GOT3 (cell line): ENCODE measurements at places on chromosomes 12 and 14.

DNA sequence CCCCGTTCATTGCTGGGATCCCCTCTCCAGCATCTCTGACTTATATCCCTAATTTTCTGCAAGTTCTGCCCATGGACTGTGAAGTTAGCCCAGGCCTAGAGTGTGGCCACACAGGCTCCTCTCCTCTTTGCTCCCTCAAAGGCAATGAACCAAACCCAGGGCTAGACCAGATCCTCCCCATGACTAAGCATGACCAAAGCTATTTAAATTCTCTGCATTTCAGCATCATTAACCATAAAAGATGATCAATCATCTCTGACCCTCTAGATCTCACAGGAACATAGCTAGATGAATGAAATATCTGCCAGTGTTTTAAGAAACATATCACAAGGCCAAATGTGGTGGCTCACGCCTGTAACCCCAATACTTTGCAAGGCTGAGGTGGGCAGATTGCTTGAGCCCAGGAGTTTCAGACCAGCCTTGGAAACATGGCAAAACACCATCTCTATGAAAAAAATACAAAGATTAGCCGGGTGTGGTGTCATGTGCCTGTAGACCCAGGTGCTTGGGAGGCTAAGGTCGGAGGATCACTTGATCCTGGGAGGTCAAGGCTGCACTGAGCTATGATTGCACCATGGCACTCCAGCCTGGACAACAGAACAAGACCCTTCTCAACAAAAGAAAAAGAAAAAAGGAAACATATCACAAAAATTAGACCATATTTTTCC lies 2.2 kb upstream of the KRT3 start:
- no peak for DNase-seq

GRCh38 chr14:73397810-73398209 lies 60.5 kb downstream of the NUMB start:
- DNase-seq, result no peak

DNA sequence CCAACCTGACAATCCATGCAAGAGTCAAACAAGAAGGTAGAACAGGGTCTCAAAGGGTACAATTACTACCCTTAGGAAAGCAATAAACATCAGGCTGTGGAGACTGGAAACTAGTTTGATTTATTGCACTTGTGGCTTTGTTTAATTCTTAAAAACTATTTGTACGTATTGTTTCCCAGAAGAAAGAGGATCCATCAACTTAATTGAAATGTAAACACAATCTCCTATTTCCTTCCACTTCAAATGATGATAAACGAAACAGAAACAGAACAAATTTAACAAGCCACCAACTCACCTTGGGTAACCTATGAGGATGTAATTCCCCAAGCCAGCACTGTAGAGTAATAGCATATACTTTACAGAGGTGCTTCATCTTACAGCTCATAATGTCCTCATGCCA lies 8.0 kb downstream of the STXBP6 start:
- no peak for DNase-seq

DNA sequence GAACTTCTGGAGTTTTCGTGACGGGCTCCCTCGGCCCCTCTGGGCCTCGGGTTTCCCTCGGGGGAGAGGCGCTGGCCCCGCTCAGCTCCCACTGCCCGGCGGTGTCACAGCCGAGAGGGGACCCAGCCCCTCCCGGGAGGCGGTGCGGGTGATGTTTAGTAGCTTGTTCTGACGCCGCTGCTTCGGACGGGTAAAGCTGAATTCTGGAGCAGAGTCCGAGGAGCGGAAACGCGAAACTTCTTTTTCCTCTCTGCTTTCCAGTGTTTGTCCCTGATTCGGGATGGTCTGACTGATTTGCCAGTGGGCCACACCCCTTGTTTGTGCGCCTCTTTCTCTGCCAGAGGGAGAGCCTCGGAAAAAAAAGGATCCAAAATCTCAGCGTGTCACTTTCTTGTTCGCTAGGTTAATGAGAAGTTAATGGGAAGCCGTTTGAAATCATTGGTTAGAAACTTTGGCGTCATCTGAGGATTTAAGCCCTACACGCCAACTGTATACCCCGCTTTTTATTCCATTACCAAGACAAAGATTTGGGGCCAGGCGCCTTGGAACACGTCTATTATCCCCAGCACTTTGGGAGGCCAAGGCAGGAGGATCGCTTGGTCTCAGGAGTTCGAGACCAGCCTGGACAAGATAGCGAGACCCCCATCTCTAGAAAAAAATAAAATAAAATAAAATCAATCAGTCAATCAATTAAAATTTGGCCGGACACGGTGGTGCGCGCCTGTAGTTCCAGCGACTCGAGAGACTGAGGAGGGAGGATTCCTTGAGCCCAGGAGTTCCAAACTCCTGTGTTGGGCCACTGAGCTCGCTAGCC lies 756 bp downstream of the TULP3 start:
- peak; percentile 26 for DNase-seq

DNA sequence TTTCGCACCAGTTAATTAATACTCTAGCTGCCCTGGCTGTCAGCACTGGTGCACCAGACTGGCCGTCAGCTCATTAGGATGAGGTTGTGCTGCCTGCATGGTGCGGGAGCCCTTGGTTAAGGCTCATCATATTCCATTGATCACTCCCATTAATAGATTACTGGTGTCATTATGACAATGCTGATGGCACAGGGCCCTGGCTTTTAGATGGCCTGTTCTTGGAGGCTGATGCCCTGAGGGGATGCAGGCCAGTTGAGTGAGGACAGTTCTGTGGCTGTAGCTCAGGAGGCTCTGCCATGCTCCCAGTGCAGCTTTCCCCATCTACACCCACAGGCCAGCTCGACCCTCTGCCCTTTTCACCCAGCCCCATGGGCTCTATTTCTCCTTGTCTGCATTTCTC lies 126.6 kb downstream of the PRMT8 start:
- no peak for DNase-seq

DNA sequence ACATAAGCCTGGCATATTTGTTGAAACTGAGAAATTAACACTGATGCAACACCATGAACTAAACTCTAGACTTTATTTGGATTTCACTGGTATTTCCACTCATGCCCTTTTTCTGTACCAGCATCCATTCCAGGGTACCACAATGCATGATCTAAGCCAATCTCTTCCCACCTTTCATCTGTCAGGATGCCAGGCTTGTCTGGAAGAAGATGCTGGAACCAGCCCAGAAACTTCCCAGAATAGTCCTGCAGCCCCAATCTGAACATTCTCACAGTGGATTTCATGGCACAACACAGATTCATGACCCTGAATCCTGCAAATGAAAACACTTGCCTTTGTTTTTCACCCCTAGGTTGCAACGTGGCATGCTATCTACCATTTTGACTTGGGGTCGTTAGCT lies 189.3 kb upstream of the LHX5 start:
- no peak for DNase-seq

DNA sequence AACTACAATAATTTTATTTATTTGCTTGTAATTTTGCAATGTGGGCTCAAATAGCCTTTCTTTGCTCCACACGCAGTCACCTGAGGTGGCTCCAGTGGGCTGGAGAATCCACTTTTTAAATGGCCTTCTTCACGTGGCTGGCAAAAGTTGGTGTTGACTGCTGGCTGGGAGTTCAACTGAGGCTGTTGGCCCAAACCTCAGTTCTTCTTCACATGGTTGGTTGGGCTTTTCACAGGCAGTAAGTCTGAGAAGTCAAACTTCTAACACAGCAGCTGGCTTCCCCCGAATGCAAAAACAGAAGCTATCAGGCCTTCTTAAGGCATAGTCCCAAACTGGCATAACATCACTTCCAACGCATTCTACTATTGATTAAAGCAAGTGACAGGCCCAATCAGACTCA lies 2.1 kb upstream of the OXA1L start:
- no peak for DNase-seq

DNA sequence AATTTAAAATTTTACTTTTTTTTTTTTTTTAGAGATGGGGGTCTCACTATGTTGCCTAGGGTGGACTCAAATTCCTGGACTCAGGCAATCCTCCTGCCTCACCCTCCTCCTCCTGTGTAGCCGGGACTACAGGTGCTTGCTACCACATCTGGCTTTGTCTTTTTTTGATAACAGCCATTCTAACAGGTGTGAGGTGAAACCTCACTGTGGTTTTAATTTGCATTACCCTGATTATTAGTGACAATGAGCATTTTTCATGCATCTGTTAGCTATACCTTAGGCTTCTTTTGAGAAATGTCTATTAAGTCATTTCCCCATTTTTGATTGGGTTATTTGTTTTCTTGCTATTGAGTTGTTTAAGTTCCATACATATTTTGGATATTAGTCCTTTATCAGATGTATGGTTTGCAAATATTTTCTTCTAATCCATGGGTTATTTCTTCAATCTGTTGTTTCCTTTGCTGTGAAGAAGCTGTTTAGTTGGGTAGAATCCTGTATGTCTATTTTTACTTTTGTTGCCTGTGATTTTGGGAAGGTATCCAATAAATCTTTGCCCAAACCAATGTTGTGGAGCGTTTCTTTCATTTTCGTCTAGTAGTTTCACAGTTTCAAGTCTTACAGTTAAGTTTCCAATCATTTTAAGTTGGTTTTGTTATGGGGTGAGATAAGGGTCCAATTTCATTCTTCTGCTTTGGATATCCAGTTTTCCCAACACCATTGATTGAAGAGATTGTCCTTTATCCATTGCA lies 86.1 kb downstream of the MYF5 start:
- DNase-seq, result no peak

- DNase-seq, result no peak
Measured at GRCh38 chr12:122909442-122910288, 13.7 kb upstream of the VPS37B start.

DNA sequence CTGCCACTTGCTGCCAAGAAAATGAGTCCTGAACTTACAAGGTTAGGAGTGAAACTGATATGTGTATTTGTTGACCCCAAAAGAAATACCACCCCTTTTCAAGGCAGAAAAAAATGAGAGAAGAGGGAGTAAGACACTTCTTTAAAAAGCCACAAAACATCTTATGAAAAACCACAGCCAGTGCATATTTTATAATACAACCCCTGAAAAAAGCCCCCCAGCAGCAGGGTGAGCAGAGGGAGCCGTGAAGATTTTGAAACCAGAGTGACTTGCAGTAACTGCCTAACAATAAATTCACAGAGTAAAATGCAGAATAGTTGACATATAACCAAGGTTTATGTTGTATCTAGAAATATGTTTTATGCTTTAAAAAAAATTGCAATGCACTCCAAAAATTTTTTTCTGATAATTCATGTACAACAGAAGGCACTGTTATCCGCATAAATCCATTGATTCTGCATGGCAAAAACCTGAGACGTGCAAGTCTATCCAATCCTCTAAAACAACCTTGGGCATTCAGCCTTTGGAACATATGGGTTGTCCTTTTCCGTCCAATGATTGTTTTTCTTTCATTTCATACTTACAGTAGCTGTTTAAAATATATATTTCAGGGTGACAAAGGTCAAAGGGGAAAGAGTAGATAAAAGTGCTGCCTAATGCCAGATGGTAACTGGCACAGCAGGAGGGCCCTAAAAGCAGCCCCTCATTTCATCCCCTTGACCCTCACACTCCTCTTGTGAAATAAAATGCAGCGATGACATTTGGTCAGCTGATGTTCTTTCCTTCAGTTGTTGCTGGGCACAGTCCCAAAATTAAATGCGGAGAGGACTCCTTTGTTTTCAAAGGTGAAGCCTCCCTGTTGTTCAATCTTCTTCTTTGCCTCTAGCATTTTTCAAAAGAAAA lies 65.3 kb downstream of the IPO8 start:
- no peak for DNase-seq

DNA sequence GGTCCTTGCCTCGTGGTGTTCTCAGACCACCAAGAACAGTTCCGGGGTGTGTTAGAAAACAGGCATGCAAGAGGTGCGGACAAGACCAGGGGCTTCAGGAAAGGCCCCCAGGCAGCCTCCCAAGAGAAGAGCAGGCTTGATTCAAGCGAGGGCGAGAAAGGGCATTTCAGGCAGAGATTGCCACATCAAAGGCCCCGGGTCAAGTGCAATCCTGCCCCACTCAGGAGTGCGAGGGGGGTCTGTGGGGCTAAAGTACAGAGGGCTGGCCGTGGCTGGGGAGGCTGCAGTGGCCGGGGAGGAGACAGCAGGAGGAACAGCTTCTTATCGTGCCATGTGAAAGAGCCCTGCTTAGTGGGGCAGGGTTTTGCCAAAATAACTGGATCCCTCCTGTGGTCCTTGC lies 2.7 kb upstream of the BDKRB2 start:
- no peak for DNase-seq

GRCh38 chr14:27184427-27184826 lies 586.6 kb upstream of the NOVA1 start:
- DNase-seq, result no peak

- DNase-seq, result no peak
Measured at GRCh38 chr12:63753743-63754142, 26.0 kb upstream of the RXYLT1 start.

- DNase-seq, result no peak
Measured at GRCh38 chr14:104066279-104066678, 19.2 kb upstream of the ASPG start.

GRCh38 chr12:69019910-69020309 lies 86.9 kb upstream of the CPM start:
- DNase-seq, result no peak

DNA sequence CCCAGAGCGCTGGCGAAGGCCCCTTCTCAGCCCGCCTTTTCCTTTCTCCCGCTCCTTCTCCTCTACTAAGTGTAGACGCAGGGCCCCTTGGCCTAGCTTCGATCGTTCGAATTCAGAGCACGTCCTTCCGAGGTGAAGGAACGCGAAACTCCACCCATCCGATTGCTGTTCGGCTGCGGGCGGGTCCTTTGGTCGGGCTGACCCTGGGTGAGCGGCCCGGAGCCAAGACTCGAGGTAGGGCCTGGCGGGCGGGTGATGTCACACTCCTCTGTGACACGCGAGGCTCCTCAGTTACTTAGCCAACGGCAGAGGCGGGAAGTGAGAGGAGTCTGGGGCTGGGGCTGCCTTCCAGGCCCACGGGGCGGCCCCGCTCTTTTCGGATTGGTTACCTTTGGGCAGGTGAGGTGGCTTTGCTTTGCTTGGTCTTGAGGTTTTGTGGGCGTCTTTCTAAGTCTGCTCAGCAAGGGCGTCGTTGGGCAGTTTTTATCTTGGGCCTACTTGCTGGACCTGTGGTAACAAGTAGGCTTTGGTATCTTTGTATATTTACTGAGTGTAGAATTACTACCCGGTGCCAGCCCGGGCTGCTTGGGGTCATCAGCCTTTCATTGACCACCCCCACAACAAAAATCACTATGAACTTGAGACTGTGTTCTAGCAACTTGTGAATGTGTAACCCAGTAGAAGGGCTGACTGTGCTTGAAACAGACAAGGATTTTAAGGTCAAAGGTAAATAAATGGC lies 694 bp downstream of the TMBIM6 start:
- DNase-seq, result peak; percentile 58

- no peak for DNase-seq
Measured at GRCh38 chr12:101823039-101823438, 7.7 kb downstream of the GNPTAB start.

GRCh38 chr12:23055004-23055403 lies 430.0 kb downstream of the ETNK1 start:
- no peak for DNase-seq

GRCh38 chr12:124321040-124321481 lies 26.2 kb downstream of the RFLNA start:
- no peak for DNase-seq

DNA sequence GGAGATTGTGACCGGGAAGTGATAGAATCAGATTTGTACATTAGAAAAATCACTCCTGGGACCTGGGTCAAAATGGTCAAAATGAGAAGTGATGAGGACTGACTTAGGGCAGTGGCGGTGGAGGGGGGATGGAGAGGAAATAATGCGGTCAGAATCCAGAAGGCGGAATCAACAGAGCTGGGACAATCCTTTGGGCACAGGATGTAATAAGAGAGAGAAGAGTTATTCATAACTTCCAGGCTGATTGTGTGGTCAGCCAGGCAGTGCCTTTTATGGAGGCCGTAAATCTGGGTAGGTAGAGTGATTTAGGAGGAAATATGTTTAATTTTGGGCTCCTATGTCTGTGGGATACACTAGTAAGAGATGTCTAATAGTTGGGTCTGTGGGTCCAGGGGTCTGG lies 21.6 kb downstream of the FBXL14 start:
- DNase-seq, result no peak

GRCh38 chr12:111355201-111355925 lies 13.5 kb downstream of the PHETA1 start:
- DNase-seq, result no peak
